Renal pelvis (tissue), 12 donors: ENCODE measurements at places on chromosomes 6 and 20. TPM values are rescaled to one million over a fixed set of nuclear protein-coding genes. Genes with fewer than 3 reads are reported as not detected.

Gene CTCFL
- polyA plus RNA-seq = 2.2 TPM

Gene SLC22A2
- 10.8 TPM for polyA plus RNA-seq

Gene ZBTB46
- 16.8 TPM for polyA plus RNA-seq

Gene NXT1
- polyA plus RNA-seq = 22.0 TPM

Gene CCDC170
- polyA plus RNA-seq = 2.7 TPM

Gene PLTP
- polyA plus RNA-seq = 161 TPM
